IMR-90 (cell line): ENCODE measurements at places on chromosomes 2 and 18.
A peak's percentile ranks its signal among the peaks of the same experiment; 100 is the strongest.

DNA sequence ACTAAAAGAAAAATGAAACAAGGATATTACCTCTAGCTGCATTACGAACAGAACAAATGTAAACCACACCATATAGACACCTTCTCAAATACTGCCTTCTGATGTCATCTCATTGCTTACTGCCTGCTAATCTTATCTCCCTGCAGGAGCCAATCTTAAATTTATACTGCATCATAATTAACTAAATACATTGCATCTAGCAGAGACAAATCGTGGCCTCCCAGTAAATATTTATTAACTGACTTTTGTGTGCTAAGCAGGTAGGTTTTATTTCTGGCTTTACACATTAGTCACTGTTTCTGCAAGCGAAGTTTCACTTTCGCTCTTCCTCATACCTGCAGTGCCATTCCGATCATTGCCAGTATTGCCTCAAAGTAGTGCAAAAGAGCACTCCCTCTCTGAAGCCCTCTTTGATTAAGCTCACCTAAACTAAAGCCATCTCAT, 67.5 kb downstream of the SPATS2L start:
- no peak for DNase-seq

DNA sequence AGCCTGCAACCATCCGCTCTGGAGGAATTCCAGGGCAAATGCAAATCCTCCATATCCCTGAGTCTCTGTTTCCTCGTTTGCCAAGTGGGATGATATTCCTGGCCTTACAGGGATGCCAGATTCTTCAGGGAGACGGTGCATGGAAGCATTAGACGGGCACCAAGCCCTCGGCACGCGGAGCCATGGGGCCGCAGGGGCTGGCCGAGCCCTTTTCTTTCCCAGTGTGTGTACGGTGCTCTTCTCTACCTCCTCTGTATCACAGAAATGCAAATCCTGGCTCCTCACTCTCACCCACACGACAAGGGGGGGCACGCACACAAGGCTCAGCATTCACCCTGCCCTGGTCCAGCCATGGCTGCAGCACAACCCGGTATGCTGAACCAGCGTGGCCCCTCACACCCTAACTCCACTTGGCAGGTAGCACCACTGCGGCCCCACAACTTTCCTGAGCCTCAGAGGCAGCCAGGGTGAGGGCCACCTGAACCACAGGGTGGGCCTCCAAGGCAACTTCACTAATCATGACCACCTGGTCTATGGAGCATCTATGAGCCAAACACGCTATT, 64.1 kb upstream of the SALL3 start:
- no peak for DNase-seq

- DNase-seq: no peak
Measured at GRCh38 chr2:1609485-1610095, 134.7 kb downstream of the PXDN start.

DNA sequence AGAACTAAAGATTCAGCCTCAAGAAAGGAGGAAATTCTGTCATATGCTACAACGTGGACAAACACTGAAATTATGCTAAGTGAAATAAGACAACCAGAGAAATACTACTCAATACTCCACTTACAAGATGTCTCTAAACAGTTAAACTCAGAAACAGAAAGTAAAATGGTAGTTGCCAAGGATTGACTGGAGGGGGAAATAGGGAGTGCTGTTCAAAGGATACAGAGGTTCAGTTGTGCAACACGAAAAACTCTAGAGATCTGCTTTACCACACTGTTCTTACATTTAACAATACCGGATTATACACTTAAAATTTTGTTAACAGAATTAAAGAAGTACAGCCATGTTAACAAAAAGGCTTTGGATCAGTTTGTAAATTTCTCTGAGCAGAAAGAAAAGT, 39.8 kb upstream of the C2orf15 start:
- DNase-seq: peak; percentile 3

- DNase-seq: no peak
Measured at GRCh38 chr2:105853354-105854088, 108.8 kb downstream of the NCK2 start.

DNA sequence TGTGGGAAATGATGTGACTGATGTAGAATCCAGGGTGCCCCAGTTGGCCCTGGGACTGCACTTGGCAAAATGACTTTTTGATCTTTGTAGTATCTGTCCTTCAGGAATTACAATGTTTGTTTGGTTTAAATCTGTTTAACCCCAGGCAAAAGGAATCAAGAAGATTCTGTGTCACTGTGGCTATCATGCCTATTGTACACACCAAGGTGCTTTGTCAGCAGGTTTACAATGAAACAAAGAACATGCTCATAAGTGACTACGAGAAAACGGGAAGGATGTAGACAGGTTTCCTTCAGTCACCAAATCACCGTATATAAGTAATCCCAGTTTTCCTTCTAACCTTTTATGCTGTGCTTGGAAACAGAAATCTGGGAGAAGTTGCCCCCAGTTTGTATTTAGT, 109.5 kb downstream of the RTN4 start:
- DNase-seq: no peak

- DNase-seq: peak; percentile 45
Measured at GRCh38 chr18:59763541-59764136, 66.4 kb upstream of the CCBE1 start.

DNA sequence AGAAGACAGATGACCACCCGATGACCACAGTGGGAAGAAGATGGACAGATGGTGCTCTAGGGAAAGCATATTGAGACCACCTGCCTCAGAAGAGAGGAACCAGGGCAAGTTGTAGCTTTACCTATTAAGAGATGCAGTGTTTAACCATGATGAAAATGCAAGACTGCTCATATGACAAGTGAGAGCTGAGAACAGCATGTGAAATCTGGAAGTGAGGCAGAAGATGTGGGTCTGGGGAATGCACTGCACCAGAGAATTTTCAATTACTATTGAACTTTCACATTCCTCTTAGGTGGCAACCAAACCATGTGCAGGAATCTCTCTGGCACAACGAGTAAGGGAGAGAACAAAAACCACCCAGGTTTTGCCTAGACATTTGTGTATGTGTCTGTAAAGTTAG, 184.8 kb upstream of the CRIM1 start:
- DNase-seq: no peak

GRCh38 chr2:240525802-240526201, 32.0 kb downstream of the ANKMY1 start:
- DNase-seq: no peak

GRCh38 chr18:8106603-8107002, 502.6 kb upstream of the RAB12 start:
- no peak for DNase-seq

DNA sequence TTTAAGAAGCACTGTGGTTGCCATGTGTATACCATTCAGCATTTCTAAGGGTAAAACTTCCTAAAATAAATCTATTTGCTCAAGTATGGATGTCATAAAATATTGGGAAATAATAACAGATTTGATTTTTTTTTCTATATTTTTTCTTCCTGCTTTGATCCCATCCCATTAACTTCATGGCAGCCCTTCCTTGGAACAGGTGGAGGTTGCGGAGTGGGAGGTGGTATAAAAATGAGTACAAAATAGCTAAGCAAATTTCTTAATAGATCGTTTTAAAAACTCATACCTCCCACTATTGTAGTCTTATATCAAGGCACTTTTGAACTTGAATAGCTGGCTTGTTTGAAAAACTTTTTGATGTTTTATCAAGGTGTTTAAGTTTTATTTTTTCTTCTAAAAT, 152.1 kb upstream of the KYNU start:
- no peak for DNase-seq

GRCh38 chr2:241271706-241272302, 43.7 kb downstream of the HDLBP start:
- DNase-seq: peak; percentile 79

DNA sequence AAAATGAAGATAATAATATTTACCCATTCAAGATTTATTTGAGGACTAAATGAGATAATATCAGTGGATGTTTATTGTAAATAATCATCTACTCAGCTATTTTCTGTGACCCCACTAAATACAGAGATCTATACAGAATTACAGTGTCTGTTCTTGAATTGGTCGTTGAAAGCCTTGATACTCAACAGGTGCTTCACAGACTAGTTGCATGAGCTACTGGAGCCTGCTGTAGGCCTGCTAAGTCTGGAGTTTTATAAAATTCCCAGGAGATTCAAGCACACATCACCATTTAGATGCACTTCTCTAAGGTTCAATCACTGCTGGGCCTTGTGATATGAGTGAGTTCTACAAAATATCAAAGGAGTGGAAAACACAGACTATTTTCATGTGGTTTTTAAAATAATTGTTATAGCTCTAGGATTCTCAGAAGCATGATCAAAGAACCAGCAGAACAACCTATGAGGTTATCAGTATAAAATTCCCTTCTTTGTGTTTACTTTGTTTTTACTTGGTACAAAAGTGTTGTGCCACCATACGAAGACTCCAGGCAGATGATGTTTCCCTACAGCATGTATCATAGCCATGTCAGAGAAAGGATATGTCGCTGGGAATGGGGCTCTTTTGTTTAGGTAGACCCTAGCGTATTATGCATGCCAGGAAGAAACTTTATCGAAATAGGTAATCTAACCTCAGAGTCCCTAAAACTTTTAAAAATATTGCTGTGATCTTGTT, 7.1 kb downstream of the SULT1C4 start:
- no peak for DNase-seq

DNA sequence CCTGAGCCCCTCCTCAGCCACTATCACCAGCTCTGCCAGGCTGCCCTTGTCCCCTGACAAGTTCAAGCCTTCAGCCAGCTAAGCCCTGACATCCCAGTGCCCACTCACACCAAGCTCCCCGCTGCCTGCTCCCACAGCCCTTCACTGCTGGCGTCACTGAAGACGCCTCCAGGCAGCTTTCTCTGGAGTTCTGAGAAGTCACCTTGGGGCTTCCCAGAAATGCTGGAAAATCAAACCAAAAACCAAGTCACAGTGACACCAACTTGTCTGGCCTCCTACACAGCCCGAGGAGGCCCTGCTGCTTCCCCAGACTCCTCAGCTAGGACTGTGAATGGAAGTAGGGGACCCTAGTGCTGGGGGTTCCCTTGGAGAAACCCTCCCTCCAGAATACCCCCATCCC, 2.2 kb upstream of the TNS1 start:
- no peak for DNase-seq

DNA sequence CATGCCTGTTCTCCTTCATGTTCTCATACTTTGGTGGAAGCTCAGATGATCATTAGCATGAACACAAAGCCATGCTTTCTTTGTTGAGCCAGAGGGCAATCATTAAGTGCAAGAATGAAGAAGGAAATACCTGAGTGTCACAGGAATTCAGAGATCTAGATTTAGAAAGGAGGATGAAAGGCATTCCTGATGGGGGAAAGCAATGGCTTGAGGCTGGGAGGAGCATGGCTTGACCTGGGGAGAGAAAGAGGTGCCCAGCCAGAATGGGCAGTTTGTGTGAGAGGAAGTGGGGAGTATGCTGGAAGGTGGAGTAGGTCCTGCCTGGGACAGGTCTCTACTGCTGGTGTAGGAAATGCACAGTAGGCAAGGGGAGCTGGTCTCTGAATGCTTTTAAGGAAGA, 35.1 kb downstream of the SLC4A3 start:
- no peak for DNase-seq

DNA sequence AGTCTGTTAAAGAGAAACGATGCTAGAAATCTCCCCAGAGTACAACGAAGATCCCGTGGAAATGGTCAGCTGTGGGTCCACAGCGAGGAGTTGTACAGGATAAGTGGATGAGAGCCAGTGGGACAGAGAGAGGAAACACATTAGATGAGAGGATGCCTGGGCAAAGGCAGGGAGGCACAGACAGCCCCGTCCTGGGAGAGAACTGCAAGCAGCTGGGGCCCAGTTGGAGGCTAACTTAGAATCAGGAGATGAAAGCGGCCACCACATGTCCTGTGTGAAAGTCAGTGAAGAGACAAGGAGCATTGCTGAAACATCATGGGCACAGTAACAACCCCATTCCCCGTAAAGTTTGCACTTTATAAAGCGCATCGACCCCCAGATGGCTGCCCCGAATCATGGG, 157.5 kb downstream of the RAPGEF4 start:
- no peak for DNase-seq

GRCh38 chr2:100929147-100929546, 72.9 kb upstream of the RPL31 start:
- DNase-seq: no peak

DNA sequence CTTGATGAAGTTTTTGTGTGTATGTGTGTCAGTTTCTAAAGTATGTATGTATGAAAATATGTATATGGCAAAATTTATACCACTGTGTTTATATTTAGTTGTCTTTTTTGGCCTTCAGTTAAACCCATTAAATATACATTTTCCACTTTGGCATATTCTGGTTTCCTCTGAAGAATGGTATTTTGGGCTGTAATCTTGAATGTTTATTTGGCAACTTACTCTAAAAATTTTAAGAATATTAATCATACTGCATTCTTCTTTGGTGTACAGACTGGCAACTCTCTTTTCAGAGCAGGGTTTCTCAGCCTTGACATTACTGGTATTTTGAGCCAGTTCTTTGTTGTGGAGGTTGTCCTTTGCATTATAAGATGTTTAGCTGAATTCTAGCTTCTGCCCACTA, 27.9 kb upstream of the CCBE1 start:
- DNase-seq: no peak

- DNase-seq: peak; percentile 22
Measured at GRCh38 chr2:134124047-134124753, 129.7 kb upstream of the MGAT5 start.

- DNase-seq: no peak
Measured at GRCh38 chr2:28424799-28425463, 32.3 kb downstream of the FOSL2 start.

DNA sequence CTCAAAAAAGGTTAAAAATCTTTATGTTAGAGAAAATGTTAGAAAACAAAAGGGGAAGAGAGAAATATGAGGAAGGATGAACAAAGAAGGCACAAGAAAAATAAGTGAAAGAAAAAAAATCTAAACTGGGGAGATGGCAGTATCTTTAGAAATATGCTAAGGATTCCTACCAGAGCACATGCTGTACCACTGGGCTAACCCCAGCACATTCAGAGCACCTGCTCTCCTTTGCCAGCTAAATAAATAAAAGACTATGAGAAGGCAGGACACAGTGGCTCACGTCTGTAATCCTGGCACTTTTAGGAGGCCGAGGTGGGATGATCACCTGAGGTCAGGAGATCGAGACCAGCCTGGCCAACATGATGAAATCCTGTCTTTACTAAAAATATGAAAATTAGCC, 92.2 kb upstream of the CDKL4 start:
- DNase-seq: no peak

GRCh38 chr2:49515996-49516782, 361.9 kb upstream of the FSHR start:
- DNase-seq: no peak

DNA sequence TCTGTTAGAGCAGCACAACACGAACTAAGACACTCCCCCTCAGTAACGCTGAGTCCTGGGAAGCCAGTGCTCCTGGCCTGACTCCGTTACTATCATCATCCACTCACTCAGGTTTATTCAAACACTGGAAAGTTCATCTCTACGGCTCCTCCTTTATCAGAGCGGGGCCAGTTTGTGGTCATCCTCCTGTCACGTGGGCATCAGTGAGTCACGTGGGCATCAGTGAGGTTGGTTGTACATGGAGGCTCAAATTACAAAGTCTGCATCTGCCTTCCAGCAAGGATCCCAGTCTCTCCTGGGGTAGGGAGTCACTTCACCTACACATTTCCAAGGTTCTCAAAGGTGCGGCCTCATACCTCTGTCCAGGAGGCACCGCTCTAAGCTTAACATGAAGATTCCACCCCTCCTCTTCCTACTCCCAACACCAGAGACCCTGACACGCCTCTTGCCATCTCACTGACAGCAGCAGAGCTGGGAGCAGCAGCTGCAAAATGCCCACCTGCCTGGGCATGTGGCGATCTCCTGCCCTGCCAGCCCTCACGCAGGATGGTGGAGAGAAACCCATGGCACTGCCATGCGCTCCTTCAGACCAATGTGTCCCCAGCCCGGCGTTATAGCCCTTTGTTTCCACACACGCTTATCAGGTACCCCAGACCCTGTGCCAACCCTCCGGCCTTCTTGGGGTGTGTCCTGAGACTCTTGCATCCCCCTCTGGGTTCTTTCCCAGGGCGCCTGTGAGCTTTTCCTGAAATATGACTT, 99.2 kb upstream of the PTPRM start:
- peak; percentile 27 for DNase-seq
